ENCODE measurements at places on chromosomes 12 and 14.

DNA sequence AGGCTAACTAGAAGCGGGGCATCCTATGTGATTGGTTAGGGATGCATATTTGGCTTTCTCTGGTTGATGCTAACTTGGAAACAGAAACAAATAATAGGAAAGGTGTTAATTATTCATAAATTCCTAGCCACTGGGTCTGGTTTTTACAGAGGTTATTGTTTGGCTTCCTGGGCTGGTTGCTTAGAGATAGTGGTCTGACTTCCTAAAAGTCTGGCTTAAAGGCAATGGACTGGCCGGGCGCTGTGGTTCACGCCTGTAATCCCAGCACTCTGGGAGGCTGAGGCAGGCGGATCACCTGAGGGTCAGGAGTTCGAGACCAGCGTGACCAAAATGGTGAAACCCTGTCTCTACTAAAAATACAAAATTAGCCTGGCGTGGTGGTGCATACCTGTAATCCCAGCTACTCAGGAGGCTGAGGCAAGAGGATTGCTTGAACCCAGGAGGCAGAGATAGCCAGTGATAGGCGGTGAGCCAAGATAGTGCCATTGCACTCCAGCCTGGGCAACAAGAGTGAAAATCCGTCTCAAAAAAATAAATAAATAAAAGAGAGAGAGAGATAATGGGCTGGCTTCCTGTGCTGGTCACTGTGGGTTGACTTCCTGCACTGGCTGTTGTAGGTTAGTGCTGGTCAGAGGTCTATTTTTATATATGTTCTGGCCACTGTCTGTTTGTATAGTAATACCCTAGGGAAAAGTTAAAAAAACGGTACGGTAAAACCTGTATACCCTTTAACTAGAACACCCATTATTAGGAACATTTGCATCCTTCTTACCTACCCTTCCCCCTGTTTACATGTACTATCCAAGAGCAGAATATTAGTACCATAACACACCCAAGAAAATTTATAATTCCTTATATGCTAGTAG lies 24.1 kb downstream of the OR6S1 start:
- DNase-seq = no peak

GRCh38 chr14:68971411-68972035 lies 7.6 kb downstream of the ACTN1 start:
- DNase-seq = no peak

DNA sequence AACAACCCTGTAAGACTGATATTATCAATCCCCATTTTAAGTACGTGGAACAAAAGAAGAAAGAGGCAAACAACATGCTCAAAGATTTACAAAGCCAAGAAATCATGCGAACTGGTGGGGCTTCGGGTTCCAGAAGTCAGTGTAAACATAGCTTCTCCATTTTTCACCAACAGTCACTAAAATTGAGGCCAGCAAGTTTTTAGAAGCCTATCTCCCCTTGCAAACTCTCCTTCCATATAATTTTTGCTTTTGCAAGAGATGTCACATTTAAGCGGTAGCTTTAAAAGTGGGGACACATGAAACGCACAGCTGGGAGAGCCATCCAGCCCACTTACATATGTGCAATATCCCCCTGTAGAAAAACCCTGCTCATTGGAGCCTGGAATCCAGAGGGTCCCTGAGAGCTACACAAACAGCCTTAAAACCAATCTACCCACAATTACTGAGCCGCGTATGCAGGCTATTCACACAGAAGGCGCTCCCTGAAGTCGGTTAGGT lies 797 bp downstream of the SLC11A2 start:
- DNase-seq = no peak

DNA sequence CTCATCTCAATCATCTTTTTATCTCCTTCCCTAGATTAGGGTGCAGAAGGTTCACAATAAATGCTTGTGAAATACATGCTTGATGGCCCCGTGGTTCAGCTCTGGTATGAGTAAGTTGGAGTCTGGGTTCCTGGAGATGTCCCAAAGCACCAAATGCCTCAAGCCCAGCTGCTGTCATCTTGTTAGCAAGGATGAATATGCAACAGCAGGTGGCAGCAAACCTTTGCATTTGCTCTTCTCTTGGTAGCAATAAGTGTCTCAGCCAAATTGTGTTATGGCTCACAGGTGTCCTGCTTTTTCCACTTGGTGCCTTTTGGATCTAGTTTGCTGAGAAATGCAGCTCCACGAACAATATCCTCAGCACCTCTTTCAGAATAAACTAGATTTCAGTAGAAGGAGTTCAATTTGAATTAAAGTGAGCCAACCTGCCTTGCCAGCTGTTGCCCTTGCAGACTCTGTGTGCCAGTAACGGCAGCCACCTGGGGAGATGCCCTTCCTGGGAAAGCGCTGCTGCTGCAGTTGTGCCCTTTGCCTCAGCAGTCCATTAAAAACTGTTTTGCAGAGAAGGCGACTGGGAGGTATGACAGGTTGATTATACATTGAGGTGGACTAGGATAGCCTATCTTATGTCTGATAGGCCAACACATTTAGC lies 417.3 kb downstream of the SNAPC1 start:
- no peak for DNase-seq

GRCh38 chr12:94445662-94446061 lies 14.0 kb downstream of the CEP83 start:
- no peak for DNase-seq

Measured in activated CD4-positive, alpha-beta T cell treated with anti-CD3 and anti-CD28 coated beads for 1 hour (primary cell).